ENCODE measurements at places on chromosomes 1 and 21.

GRCh38 chr1:191615101-191615821 is 543.0 kb upstream of the RGS18 start:
- DNase-seq = no peak

GRCh38 chr1:87894062-87894461 is 565.4 kb downstream of the LMO4 start:
- no peak for DNase-seq

- no peak for DNase-seq
Observed at GRCh38 chr1:90714521-90714951, 2.6 kb downstream of the BARHL2 start.

DNA sequence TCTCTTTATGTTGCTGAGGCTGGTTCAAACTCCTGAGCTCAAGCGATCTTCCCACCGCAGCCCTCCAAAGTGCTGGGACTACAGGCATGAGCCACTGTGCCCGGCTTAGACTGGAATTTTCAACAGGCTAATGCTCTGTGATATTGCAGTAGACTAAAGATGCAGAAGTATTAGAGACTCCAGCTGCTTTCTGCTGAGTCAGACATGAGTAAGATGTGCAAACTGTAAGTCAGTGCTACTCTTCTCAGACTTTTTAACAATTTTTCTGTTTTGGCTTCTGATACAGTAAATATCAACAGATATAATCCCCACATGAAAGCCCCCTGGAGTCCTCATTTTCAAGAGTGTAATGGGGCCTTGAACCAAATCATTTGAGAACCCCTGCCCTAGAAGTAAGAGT is 29.3 kb upstream of the NLRP3 start:
- DNase-seq = no peak

GRCh38 chr21:33490991-33491372 is 534 bp downstream of the DNAJC28 start:
- no peak for DNase-seq

DNA sequence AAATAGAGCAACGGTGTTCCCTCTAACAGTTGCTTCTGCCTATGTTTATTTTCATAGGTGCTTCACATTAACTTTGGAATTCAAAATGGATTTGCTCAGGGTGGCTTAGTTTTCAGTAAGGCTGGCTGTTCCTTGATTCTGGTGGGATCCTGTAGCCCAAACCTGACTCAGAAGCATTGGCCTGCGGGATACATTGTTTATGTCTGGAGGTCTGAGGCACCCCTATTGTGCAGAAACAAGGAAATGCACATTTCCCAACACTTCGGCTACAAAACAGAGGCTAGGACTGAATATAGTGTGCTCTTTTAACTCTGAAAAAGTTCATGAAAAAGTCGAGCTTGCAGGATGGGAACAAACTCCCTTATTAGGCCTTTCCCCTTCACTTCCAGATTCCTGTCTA is 133.8 kb upstream of the F3 start:
- DNase-seq = no peak

- no peak for DNase-seq
Observed at GRCh38 chr1:172845371-172845770, 186.5 kb downstream of the FASLG start.

DNA sequence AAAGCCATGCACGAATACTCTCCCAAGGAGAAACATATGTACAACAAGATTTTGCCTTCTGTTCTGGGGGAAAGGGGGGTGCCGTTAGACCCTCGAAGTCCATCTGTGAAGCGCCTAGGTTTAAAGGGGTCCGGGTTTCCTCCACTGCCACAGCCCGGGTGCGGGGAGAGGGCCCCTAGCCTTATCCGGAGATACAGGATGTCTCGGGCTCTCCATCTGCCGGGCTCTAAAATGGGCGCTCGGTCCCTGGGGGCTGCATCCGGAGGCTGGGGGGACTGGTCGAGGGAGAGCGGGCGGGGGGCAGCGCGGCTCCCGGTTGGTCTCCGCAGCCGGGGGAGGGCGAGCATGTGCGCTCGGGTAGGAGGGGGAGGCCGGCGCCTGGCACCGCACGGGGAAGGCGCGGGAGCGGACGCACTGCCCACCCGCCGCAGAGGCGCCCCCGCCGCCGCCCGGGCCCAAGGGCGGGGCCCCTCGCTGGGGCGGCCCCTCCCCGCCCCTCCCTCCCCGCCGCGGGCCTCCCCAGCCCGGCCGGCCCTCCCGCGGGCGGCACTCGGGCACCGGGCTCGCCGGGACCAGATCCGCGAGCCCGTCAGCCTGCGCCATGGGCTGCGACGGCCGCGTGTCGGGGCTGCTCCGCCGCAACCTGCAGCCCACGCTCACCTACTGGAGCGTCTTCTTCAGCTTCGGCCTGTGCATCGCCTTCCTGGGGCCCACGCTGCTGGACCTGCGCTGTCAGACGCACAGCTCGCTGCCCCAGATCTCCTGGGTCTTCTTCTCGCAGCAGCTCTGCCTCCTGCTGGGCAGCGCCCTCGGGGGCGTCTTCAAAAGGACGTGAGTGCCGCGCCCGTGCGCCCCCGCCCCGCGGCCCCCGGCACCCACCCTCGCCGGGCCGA is 63.1 kb downstream of the ELK4 start:
- no peak for DNase-seq

- DNase-seq = no peak
Observed at GRCh38 chr1:85344256-85344694, 67.8 kb upstream of the BCL10 start.

DNA sequence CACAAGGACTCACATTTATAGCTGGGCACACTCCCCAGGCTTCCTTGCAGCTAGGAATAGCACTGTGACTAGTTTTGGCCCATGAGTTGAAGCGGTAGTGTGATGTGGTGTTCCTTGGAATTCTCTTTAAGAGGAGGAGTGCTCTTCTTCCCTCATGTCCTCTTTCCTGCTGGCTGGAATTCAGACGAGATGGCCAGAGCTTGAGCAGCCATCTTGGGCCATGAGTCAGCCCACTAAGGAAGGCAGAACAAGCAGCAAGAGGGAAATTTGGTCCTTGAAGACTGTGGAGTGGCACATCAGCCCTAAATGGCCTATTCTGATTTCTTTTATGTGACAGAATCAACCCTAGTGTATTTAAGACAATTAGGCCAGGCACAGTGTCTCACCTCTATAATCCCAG is 20.0 kb downstream of the HTR6 start:
- DNase-seq = no peak

GRCh38 chr1:234957330-234958065 is 171.1 kb downstream of the TOMM20 start:
- DNase-seq = peak; percentile 56

DNA sequence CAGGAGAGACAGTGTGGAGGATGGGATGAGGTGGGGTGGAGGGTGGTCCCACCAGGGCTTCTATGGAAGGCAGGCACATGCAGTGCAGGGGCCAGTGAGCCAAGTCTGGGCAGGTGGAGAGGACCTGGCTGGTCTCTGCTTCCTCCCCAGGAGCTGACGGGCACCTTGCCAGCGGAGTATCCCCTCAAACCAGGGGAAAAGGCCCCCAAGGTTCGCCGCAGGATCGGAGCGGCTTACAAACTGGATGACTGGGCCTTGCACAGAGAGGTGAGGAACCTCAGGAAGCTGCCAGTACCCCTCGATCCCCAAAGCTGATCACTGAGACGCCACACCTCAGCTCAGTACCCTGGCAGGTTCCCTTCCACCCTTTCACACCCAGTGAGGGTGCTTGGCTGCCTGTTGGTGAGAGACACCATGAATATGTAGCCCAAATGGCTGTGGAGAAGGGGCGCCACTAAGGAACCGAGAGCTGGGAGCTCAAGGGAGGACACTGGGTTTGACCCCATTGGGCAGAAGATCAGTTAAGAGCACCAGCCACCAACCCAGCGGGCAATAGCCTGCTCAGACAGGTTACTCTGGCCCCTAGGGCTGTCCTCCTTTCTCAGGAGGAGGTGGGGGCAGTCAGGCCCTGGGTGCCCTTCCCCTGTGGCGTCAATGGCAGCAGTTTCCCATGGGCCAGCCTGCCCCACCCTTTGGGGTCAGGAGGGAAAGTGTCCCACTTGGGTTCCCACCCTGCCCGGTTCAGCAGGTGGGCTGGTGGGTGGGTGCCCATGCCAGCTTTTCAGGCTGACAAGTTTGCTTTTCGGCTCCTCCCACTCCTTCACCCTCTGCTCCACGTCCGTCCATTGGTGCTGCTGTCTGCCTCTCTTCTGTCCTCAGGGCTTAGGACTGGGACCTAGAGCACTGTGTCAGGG is 5.5 kb downstream of the INAVA start:
- no peak for DNase-seq

GRCh38 chr1:55682198-55682597 is 467.0 kb upstream of the USP24 start:
- no peak for DNase-seq

- DNase-seq = no peak
Observed at GRCh38 chr1:114696810-114697209, 1.5 kb upstream of the AMPD1 start.

- peak; percentile 88 for DNase-seq
Observed at GRCh38 chr1:26126321-26127084, 14.9 kb downstream of the PDIK1L start.

- DNase-seq = no peak
Observed at GRCh38 chr1:15680561-15681348, 3.4 kb upstream of the PLEKHM2 start.

DNA sequence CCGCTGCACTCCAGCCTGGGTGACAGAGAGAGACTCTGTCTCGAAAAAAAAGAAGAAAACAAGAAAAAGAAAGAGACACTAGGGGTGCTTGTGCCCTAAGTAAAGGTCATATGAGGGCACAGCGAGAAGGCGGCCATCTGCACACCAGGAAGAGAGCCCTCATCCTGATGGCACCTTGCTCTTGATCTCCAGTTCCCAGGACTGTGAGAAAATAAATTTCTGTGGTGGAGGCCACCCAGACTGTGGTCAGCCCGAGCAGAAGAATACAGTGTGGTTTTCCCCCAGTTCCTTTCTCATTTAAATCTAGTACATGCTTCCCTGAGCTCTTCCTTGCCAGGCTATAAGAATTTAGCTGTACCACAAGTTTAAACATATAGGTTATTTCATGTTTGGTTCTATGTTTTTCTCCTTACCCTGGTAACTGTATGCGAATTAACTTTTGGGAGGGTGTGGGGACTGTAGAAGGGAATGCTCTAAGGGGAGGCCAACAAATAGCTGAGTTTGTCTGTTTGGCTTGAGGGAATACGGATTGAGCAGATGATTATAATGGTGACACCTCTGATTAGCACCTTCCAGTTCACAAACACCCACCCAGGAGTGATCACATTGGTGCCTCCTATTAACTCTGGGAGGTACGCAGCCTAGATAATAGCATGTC is 119.6 kb upstream of the ERRFI1 start:
- no peak for DNase-seq

GRCh38 chr1:28058971-28059878 is 29.2 kb downstream of the EYA3 start:
- no peak for DNase-seq

GRCh38 chr1:240212556-240212955 is 120.9 kb downstream of the FMN2 start:
- no peak for DNase-seq

DNA sequence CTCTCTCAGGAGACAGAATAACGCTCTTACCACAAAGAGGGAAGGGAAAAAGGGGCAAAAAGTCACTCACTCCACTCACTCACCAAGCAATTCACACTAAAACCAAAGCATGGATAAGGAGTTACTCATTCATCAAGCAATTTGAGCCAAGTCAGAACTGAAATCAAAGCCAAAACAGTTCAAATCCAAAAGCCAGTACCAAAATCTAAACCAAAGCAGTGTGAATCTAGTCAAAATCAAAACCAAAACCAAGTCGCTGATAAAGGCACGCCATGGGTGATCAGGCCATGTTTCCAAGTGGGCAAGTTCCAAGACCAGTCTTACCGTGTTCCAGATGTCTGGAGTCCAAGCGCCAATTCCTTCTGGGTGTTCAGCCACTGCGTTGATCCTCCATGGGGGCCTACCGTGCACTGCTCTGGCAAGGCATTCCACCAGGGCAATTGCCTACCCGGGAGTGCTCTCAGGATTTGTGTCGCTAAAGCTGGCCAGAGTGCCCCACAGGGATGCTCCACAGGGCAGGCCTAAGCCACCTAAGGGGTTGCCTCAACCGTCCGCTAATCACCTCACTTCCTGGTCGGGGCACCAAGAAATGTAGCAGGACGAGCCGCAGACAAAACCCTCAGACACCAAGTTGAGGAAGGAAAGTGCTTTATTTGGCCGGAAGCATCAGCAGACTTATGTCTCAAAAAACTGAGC is 142.3 kb downstream of the TRIM33 start:
- no peak for DNase-seq

GRCh38 chr1:58722414-58722813 is 22.6 kb upstream of the MYSM1 start:
- no peak for DNase-seq

GRCh38 chr21:32383812-32384211 is 9.0 kb downstream of the URB1 start:
- no peak for DNase-seq

DNA sequence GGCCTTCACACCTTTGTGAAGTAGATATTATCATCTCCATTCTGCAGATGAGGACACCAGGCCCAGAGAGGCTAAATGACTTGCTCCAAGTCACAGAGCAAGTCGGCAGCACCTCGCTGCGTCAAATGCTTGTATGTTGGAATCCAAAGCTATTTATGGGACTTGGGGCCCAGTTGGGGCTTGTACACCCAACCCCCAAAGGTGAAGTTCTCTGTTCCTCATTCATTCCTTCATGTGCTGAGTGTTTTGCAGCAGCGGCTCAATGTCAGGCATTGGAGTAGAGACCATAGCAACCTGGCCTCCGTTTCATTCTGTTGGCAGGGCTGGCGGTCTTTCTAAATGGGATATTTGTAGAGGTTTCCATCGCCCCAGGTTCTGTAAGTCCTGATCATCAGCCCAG is 113.4 kb upstream of the SLC25A33 start:
- no peak for DNase-seq

- no peak for DNase-seq
Observed at GRCh38 chr1:225710804-225711203, 57.9 kb upstream of the ENAH start.

DNA sequence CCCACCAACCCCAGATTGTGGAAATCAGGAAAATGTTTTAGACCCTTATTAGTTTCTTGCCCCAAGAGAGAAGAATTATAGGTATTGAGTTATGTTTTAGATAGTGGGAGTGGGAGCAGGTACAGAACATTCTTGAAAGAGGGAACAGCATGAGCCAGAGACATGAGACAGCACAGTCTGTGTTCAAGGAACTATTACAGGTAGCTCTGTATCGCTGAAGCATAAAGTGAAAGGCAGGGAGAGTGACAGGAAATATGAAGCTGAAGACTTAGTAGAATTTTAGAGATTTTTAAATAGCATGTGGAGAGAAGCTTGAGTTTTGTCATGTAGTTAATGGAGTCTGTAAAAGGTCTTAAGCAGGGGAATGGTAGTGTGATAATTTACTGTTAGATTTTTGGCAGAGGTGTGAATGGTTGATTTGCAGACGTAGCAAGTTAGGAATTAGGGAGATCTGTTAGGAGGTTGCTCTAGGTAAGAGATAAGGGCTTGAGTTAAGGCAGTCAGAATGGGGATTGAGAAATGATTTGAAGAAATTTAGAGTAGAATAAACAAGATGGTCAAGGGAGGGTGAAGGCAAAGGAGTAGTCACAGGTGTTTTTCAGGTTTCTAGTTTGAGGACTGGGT is 11.6 kb downstream of the SUCO start:
- no peak for DNase-seq

- DNase-seq = peak; percentile 90
Observed at GRCh38 chr21:32599526-32599925, 12.7 kb downstream of the CFAP298 start.

GRCh38 chr1:236302941-236303340 is 21.2 kb upstream of the ERO1B start:
- no peak for DNase-seq

- no peak for DNase-seq
Observed at GRCh38 chr1:226725897-226726267, 13.2 kb downstream of the ITPKB start.

Data from NCI-H2171 treated with DMSO at 0.1 percent for 48 hours (cell line).